Activated effector memory CD4-positive, alpha-beta T cell treated with anti-CD3 and anti-CD28 coated beads, Interleukin-2, amount 50 U/mL, for 16 hours (primary cell): ENCODE measurements at places on chromosomes 12 and 14.

DNA sequence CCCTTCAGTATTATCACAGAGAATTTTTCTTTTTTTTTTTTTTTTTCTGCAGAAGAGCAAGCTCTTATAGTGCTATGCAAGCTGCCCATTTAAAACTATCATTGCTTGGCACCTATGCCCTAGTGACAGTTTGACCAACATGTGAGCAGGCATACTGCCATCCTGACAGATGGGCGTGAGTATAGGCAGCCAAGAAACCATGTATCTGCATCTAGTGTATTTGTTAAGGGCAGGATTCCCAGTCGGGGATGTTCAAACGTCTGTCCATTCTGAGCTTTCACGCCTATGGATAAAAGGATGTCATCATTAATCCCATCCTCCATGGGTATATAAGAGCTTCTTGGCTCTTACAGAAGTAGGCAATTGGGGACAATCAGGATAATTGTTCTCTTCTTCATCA, 8.8 kb downstream of the VRK1 start:
- DNase-seq: no peak

GRCh38 chr14:36507847-36508417, 12.1 kb downstream of the NKX2-1 start:
- DNase-seq: no peak

DNA sequence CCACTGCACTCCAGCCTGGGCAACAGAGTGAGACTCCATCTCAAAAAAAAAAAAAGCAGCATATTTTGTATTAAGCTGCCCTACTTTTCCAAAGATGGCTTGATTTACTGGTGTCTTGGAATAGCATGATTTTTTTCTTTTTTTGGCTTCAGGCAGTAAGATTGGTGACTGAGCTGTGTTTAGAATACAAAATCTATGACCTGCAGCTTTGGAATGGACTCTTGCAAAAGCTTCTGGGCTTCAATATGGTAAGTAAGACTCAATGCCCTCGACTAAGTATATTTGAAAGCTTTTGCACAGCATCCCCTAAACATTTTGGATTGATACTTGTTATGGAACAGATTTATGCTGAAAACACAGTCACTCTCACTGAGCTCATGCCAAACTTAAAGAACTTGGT, 87.8 kb downstream of the KNTC1 start:
- DNase-seq: no peak

DNA sequence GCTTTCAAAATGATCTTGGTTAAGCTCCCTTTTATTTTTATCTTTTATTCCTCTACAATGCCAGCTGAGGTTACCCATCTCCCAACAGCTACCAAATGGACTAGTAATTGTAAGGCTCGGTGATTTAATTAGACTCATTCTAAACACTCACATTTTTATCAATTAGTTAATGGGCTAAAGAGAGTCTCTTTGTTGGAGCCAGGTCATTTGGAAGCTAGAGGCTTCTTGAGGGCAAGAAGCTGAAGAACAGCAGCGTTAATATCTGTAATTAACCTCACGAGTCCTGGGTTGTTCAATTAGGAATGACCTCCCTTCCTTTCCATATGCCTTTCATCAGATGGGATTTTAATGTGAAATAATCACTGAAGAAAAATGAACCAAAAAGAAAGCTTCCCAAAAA, 56.9 kb downstream of the OTX2 start:
- DNase-seq: no peak

- DNase-seq: no peak
These were observed 28.0 kb upstream of the NCOR2 start for GRCh38 chr12:124595444-124595843.

GRCh38 chr12:6234214-6234613, 34.0 kb downstream of the CD9 start:
- no peak for DNase-seq

DNA sequence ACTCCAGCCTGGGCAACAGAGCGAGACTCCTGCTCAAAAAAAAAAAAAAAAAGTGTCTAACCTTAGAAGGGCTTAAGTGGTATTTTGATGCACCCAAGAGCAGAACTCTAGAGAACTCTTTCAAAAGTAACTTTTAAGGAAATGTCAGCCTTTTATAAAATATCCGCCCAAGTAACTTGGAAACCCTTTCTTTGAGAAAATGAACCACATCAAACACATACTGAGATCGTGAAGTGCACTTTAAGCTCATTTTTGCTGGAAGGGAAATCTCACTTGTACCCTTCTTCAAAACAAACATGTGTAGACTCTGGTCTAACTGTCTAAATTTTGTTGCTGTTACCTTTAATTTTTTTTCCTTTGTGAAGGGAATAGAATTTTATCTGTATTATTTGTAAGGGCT, 5.5 kb downstream of the C12orf56 start:
- DNase-seq: no peak

- no peak for DNase-seq
These were observed 220.4 kb downstream of the ATP23 start for GRCh38 chr12:58161773-58162172.

DNA sequence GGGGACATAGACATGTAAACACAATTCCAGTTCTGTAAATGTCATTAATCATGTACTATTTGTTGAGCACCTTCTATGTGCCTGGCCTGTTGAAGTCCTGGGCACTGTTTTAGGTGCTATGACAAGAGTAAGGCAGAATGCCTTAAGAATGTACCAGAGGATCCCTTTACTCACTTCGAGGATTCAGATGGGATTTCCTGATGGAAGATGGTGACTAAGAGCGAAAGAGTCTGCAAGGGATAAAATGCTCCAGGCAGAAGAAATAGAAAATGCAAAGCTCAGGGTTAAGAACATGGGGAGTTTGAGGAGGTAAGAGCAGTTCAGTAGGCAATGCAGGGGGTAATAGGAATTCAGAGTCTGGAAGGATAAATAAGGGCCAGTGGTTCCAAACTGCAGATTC, 671.3 kb upstream of the TBX3 start:
- no peak for DNase-seq

- no peak for DNase-seq
These were observed 49.6 kb upstream of the PTCSC3 start for GRCh38 chr14:36226164-36226563.

DNA sequence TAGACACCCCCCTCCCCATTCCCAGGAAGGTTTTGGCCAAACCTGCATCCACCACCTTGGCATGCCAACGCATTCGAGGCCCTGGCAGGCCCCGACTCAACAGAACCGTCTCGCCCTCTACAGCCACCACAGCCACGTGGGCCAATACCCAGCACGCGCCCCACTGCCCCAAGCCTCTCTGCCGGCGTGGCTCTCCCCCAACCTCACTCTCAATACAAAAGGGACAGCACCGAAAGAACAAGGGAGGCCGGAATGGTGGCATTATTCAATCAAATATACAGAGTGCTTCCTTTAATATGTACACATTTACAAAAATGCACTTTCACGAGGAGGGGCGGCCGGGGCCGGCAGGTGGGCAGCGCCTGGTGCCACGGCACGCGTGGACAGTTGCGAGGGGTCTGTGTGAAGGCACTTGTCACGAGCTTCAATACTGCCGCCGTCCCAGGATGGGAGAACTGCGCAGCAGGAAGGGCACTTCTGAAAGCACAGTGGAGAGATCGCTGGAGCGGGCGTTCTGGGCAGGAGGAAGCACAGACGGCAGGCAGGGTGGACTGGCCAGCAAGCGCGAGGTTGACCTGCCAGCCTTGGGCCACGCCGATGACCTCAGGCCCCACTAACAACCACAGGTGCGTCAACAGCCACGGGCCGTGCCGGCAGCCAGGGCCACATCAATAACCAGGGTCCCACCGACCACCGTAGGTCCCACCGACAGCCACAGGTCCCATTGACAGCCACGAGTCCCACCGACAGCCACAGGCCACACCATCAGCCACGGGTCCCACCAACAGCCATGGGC, 26.9 kb downstream of the JAG2 start:
- DNase-seq: peak; percentile 53

DNA sequence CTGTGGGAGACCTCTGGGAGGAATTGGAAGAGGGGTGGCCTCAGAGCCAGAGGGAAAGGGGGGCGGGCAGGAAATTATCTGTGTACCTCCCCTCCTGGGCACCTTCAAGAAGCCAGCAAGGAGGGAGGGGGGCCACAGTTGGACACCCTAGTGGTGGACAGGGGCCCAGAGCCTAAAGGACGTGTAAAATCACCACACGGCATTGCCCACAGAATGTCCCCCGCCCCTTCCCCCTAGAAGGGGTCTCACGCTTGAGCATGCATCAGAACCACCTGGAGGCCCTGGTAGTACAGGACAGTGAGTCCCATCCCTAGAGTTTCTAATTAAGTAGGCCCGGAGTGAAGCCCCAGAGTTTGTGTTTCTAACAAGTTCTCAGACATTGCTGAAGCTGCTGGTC, 8.2 kb downstream of the ENDOU start:
- no peak for DNase-seq
